ENCODE measurements at places on chromosomes 7 and 10. TPM values are rescaled to one million over a fixed set of nuclear protein-coding genes. Genes with fewer than 3 reads are reported as not detected.
A peak's percentile ranks its signal among the peaks of the same experiment; 100 is the strongest.

- H3K36me3 ChIP-seq: no peaks in the 10 kb centered on the region
- no peak for DNase-seq
- no peaks in the 10 kb centered on the region for H3K4me1 ChIP-seq
- no peak overlapping the region for H3K27ac ChIP-seq
- no peaks in the 10 kb centered on the region for H3K27me3 ChIP-seq
These were observed 106.7 kb upstream of the MBL2 start for GRCh38 chr10:52879091-52879807.

Gene WNT8B
- total RNA-seq: not detected

DNA sequence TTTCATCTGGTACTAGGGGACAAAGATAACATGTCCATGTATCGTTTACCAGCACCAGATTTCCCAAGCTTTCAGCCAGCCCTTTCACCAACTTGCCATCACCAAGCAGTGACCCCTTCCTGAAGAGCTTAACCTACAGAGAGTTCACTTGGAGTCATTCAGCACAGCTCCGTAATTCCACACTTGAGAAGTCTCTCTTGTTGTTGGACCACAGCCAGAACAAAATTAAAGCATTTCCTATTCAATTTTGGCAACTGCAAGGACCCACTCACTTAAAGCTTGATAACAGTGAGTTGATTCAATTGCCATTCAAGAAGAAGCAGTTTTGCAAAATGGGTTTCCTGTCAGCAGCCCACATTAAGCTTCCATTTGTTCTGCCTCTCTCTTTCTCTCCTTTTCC, 88.5 kb upstream of the LRRTM3 start:
- H3K36me3 ChIP-seq: no peaks in the 10 kb centered on the region
- no peak for DNase-seq
- H3K27me3 ChIP-seq: no peaks in the 10 kb centered on the region
- H3K4me1 ChIP-seq: no peaks in the 10 kb centered on the region
- no peak overlapping the region for H3K27ac ChIP-seq
- H3K4me3 ChIP-seq: no peak overlapping the region

Gene PIP4K2A
- total RNA-seq: 20.6 TPM

Gene ATP5MK
- 180 TPM for total RNA-seq

Gene ZNF487
- 4.2 TPM for total RNA-seq

GRCh38 chr7:150357270-150357669, 11.4 kb upstream of the REPIN1 start:
- no peak overlapping the region for H3K4me3 ChIP-seq
- no peaks in the 10 kb centered on the region for H3K27me3 ChIP-seq
- H3K36me3 ChIP-seq: no peaks in the 10 kb centered on the region
- DNase-seq: no peak
- H3K27ac ChIP-seq: no peak overlapping the region
- H3K4me1 ChIP-seq: peaks cover 4% of the 10 kb centered on the region

DNA sequence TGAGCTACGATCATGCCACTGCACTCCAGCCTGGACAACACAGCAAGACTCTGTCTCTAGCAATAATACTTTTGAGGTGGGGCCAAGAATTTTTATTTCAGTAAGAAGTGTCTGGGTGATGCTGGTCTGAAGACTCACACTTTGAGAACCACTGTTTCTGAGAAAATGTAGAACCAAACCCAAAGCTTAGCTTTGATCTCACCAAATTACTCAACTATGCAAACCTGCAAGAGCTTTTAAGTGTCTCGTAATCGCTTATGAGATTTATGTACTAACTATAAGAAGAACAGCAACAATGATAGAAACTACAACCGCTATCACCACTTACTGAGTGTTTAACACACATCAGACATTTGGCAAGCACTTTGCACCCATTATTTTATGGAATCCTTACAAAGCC, 29.5 kb downstream of the APBB1IP start:
- H3K27me3 ChIP-seq: no peaks in the 10 kb centered on the region
- no peaks in the 10 kb centered on the region for H3K4me1 ChIP-seq
- DNase-seq: no peak
- H3K27ac ChIP-seq: no peak overlapping the region
- no peaks in the 10 kb centered on the region for H3K36me3 ChIP-seq
- H3K4me3 ChIP-seq: no peak overlapping the region

GRCh38 chr10:99945263-99945662, 64.5 kb downstream of the DNMBP start:
- no peaks in the 10 kb centered on the region for H3K36me3 ChIP-seq
- no peaks in the 10 kb centered on the region for H3K27me3 ChIP-seq
- peaks cover 44% of the 10 kb centered on the region for H3K4me1 ChIP-seq
- peak overlapping the region; percentile 1 for H3K27ac ChIP-seq
